Bronchial smooth muscle cell (primary cell): ENCODE measurements at places on chromosomes 6 and 20. TPM values are rescaled to one million over a fixed set of nuclear protein-coding genes. Genes with fewer than 3 reads are reported as not detected.

AKAP7 gene
- total RNA-seq, result 3.8 and 8.5 TPM in 2 replicates

SDCBP2 gene
- total RNA-seq, result 1.4 and 1.9 TPM in 2 replicates

GABRR2 gene
- 0.16 and 0.52 TPM in 2 replicates for total RNA-seq

CCDC28A gene
- total RNA-seq, result 18.3 and 18.9 TPM in 2 replicates

AFDN gene
- 23.0 and 23.8 TPM in 2 replicates for total RNA-seq

PSORS1C2 gene
- total RNA-seq, result not detected in 2 replicates

PNPLA1 gene
- total RNA-seq, result not detected in 2 replicates

SEC23B gene
- total RNA-seq, result 33.1 and 35.7 TPM in 2 replicates

ULBP3 gene
- total RNA-seq, result 8.4 and 9.5 TPM in 2 replicates

HRH3 gene
- total RNA-seq, result not detected in 2 replicates

ASIP gene
- not detected in 2 replicates for total RNA-seq

MRAP2 gene
- total RNA-seq, result 0.47 TPM in 1 of 2 replicates, not detected in the other

SCGN gene
- not detected in 2 replicates for total RNA-seq

SCRT2 gene
- total RNA-seq, result not detected in 2 replicates

KAT14 gene
- 17.0 and 20.4 TPM in 2 replicates for total RNA-seq
